ENCODE measurements at places on chromosomes 1 and 21. TPM values are rescaled to one million over a fixed set of nuclear protein-coding genes. Genes with fewer than 3 reads are reported as not detected.

The IGSF3 gene
- 32.5 TPM for total RNA-seq

DNA sequence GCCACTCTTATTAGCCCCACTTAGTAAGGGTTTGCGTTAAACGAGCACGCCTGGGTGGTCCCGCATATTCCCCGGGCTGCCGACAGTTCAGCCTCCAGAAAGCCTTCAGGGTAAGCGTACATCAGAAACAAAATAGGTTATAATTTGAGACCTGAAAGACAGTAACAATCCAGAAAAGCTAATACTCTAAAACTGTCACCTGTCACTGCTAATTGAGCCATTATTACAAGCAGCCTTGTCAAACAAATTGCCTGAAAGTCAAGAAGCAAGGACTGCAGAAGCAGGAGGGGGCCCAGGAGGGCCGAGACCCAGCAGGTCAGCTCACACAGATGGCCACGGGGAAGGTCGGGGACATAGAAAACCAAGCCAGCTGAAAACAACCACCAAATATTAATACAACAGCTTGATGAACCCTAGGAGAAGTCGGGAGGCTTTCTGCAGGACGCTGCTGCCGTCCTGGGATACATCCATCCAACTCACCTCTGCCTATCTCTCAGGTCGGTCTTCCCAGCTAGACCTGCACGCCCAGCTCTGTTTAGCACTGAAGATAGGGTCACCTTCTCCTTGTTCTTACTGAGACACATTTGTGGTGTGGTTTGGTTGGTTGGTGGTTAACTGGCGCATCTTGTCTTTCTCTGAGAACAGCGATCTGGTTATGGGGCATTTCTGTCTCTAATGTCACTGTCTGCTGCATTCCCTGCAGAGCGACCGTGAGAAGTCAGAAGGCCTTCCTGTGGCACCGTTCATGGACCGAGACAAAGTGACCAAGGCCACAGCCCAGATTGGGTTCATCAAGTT lies 110.8 kb downstream of the WDR4 start:
- DNase-seq = no peak

The IGFN1 gene
- not detected for total RNA-seq

DNA sequence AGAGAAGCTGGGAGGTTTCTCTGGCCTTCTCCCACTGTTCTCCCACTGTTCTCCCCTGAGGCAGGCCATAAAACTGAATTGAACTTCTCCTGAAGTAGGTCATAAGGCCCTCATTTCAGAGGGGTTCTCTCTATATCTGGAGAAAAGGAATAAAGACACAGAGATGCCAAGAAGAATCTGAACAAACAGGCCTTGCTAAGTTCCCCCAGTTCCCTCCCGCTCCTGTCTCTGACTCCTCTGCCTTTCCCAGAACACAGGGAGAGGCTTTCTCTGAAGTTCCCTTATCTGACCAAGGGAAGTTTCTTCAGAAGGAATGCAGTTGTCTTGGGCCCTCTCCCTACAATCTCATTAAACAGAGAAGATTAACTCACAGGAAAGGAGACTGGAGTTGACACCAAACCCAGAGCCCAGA lies 83.4 kb downstream of the SLC16A1 start:
- DNase-seq = peak; percentile 71

DNA sequence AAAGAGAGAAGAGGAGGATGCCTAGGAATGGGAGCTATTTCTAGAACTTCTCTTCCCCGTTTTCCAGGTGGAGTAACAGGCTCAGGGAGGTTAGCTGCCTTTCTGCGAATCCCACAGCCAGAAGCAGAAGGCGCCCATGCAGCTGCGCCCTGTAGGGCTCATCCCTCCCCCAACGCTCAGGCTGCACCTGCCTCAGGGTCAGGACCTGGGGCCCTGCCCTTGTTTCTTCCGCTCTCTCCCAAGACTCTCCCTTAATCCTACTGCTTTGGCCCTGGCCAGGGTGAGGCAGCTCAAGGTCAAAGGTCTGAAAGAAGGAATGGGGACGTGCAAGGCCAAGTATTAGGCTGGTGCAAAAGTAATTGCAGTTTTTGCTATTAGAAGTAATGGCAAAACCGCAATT lies 30.5 kb upstream of the PADI2 start:
- DNase-seq = no peak

The C1orf210 gene
- 0.48 TPM for total RNA-seq

DNA sequence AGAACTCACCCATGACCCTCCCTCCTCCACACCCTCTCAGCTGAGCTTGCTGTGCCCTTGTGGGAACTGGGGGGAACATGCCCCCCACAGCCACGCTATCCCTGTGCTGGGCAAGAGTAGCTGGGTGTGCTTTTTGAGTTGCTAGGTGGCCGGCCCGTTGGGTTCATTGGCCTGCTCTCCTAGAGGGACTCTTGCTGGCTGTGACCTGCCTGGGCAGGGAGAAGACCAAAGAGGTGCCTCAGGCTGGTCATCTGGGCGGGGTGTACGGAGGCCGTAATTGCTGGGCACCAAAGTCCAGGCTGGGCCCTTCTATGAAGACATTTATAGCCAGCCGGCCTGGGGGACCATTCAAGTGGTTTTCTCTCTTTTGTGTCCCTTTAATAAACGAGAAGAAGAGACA lies 138.3 kb upstream of the ZBTB40 start:
- no peak for DNase-seq

The ACOT11 gene
- 12.5 TPM for total RNA-seq

The SPATA17 gene
- total RNA-seq = 20.9 TPM

DNA sequence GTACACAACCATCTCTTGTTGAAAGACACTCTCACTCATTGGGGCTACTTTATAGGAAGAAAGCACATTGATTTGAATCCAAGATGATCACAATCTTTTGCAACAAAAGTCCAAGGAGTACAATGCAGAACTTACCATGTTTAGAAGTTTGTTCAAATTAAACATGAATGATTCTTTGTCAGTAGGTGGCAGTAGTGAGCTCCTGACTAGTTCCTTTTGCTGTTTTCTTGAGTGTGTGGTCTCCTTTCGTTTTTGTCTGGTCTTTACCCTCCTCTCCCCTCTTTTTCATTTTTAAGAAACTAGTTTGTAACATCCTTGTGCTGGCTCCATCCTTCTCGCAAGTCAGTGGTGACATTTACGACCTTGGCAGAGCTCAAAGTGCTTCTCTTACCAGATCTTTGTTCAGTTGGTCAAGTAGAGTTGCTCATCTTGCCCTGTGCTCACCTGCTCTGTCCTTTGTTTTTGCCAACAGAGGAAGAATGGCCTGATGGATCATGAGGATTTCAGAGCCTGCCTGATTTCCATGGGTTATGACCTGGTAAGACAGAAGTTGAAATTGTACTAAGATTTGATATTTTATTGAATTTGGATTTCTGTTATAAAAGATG lies 35.7 kb upstream of the MTR start:
- DNase-seq = peak; percentile 42

GRCh38 chr1:162612606-162613400 lies 19.5 kb upstream of the DDR2 start:
- DNase-seq = no peak

DNA sequence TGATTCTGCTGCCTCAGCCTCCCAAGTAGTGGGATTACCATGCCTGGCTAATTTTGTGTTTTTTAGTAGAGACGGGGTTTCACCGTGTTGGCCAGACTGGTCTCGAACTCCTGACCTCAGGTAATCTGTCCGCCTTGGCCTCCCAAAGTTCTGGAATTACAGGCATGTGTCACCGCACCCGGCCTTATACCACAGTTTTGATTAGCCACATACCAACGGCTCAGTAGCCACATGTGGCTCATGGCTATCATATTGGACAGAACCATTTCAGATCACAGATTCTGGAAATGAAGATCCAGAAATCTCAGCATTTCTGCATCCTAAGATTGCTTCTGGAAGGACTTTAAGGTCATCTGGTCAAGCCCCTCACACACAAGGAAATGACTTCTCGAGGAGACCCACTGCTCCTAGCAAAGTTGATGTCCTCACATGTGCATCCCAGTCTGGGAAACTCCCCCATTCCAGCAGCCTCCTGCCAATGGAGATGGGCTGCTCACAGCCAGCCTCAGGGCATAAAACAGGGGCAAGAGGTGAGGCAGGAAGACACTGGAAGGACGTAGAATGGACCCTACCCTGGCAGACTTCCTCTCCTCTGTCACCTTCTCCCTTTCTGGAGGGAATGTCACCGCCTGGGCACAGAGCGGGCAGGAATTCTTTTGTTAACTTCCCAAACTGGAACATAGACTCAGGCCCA lies 17.5 kb upstream of the CITED4 start:
- peak; percentile 51 for DNase-seq

GRCh38 chr1:192626366-192627179 lies 9.4 kb upstream of the RGS13 start:
- peak; percentile 36 for DNase-seq

- DNase-seq = no peak
Measured at GRCh38 chr1:71350330-71350729, 269.5 kb upstream of the ZRANB2 start.

DNA sequence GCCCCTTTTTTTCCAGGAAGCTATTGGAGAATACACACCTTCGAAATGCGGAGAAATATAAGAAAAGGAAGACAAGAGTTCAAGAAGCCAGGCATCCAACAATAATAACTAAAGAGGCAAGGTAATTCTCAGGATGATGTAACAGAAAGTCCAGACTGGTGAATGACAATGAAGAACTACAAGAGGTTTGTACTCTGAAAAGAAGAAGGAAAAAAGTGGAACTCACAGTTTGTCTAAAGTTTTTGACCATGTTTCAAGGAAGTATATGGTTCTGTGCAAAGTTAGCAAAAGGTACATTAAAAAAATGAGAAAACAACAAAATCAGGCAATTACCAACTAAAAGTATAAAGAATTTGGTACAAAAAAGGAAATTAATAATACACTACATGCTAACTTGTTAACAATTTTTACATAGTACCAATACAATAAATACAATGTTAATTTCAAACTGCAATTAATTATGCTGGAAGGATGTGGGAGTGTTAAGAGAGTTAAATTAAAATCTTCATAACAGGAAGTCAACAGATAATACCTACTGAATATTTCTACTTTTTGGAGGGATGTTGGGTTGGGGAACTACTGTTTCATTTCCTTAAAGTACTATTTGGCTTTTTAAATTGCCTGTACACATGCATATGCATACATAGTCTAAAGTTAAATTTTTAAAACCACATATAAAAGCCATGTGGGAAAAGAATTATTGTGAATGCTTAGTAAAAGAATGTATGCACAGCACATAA lies 12.9 kb upstream of the CD55 start:
- no peak for DNase-seq

DNA sequence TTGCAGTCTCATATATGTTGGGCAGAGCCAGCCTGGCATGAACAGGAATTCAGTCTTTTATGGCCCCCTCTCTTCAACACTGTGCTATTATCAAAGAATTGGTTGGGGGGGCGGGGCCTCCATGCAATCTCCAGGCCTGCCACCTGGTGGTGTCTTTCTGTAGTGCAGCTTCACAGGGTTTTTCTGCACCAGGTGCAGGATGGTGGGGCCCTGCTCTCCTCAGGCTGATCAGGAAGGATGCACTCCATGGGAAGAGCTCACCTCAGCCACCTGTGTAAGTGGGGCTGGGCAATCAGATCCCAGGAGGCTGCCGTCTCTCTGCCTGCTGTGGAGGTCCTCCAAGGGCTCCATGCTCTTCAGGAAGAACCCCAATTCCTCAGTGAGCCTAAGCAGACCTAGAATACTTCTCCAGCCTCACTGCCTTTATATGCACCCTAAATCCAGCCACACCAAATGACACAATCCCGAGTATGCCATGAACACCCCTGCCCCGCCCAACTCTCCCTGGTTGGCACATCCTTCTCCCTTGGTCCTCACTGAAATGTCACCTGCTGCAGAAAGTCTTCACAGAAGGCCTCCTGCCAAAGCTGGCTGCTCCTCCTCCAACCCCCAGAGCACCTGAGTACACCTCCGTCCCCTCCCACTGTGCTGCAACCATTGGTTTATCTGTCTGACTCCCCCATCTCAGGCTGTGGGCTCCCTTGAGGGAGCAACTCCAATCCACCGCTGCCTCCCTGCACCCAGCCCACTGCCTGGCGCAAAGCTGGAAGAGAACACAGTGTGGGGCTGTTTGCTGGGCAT lies 16.5 kb downstream of the STK40 start:
- peak; percentile 69 for DNase-seq

- no peak for DNase-seq
Measured at GRCh38 chr1:239739919-239740318, 351.8 kb upstream of the FMN2 start.

- DNase-seq = no peak
Measured at GRCh38 chr1:11514366-11514765, 35.4 kb downstream of the DISP3 start.

- DNase-seq = no peak
Measured at GRCh38 chr1:207863893-207864535, 46.9 kb downstream of the CD34 start.
